ENCODE measurements at places on chromosomes 12 and 14. TPM values are rescaled to one million over a fixed set of nuclear protein-coding genes. Genes with fewer than 3 reads are reported as not detected.

DNA sequence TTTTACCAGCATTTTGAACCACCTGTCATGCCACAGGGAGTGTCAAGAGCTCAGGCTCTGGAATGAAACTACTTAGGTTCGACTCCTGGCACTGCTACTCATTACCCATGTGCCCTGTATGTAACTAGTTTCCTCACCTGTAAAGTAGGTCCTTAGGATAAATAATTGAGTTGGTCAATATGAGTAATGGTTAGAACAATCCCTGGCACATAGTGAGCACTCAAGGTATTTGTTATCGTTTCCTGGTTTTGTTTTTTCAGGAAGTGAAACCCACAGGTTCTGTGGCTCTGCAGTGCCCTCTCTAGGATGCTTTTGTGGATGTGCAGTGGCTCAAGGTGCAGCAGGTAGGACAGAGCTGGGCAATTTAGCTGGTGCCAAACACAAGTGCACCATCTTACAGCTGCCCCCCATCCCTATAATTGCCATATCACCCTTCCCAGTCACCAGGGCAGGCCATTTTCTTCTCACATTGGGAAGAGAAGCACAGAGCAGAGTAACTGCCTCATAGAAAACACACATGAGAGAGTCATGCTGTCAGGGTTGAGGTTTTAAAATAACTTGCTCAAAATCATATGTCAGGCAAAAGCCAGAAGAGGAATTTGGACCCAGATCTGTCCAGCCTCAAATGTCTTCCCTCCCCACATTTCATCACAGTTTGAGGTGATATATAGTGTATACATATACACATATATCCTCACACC is 297.5 kb downstream of the RPAP3 start:
- no peak overlapping the region for H3K27ac ChIP-seq
- DNase-seq = no peak

Gene CARMIL3
- not detected for total RNA-seq

DNA sequence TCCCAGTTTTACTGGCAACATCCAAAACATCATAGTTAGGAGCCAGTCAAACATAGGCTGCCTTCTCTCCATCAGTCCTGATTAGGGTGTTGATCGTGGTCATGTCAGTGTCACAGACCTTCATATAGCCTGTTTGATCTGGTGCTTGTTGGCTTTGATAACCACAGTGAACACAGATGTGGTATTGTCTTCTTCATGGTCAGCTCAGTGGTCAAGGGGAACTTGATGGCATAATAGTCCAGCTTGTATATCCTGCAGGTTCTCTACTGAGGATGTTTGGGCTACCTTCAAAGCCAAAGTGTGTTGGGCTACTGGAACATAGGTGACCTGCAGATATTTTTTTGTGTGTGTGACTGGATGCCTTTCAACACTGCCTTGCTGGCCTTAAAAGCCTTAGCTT is 21.7 kb downstream of the PRORP start:
- H3K27ac ChIP-seq = no peak overlapping the region
- H3K36me3 ChIP-seq = no peaks in the 10 kb centered on the region
- DNase-seq = no peak
- H3K4me3 ChIP-seq = no peak overlapping the region

DNA sequence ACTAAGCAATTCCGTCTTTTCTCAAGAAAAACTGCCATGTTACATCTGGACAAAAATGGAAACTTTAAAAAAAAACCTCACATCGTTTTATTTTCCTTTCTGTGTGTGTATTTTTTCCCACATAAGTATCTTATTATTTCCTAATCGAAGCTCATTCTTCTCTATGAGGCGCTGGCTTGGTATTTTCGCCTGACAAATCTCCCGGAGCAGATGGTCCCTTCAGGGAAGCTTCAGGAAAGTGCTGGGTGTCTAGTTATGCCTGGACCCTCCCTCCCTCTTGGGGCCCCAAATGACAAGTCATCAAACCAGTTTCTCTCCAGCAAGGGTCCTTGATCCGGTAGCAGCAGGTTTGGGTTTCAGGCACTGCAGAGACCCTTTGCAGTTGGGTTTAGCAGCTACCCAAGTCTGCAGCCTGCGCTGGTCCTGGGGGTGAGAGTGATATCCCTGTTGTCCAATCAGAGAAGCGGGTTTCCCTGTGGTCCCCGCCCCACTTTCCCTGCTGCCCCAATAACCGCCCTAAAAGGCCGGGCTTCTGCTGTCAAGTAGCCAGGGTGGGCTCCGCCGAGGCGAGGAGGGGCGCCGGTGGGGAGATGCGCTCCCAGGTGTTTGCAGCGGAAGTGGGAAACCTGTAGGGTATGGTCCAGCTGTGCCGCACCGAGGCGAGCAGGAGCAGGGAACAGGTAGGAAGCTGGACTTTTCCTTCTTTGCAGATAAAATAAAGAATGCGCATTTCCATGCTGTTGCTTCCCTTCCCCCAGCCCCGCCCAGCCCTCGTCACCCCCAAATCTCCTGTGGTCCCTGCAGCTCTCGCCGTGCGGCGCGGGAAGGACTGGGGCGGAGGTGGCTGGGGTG is at the start of gene CNTN1:
CNTN1 (plus strand) TSS at position 527 of the 852 bp plus-strand sequence.
- H3K27me3 ChIP-seq = peaks cover 5% of the 10 kb centered on the region
- H3K36me3 ChIP-seq = no peaks in the 10 kb centered on the region
- DNase-seq = peak; percentile 68
- peak within 1 kb of the TSS; percentile 55 for H3K4me3 ChIP-seq

Gene RHOJ
- total RNA-seq = 3.2 TPM

Gene KCNA5
- total RNA-seq = 2.0 TPM

- no peaks in the 10 kb centered on the region for H3K27me3 ChIP-seq
- H3K27ac ChIP-seq = peak overlapping the region; percentile 41
- H3K4me1 ChIP-seq = no peaks in the 10 kb centered on the region
- no peak for DNase-seq
- peak overlapping the region; percentile 73 for H3K4me3 ChIP-seq
These were observed 916 bp upstream of the PAWR start for GRCh38 chr12:79691511-79692248.

GRCh38 chr12:47560415-47560814 is 145.4 kb downstream of the RPAP3 start:
- no peaks in the 10 kb centered on the region for H3K36me3 ChIP-seq
- H3K27me3 ChIP-seq = no peaks in the 10 kb centered on the region
- no peak overlapping the region for H3K4me3 ChIP-seq

Measured in psoas muscle (tissue), 8 donors.